ENCODE measurements at places on chromosomes 7 and 10. TPM values are rescaled to one million over a fixed set of nuclear protein-coding genes. Genes with fewer than 3 reads are reported as not detected.

Gene PNLIP
- total RNA-seq = not detected

Gene TMEM270
- not detected for total RNA-seq

Gene DKK1
- 33.2 TPM for total RNA-seq

Gene ATOH7
- total RNA-seq = 0.60 TPM

Gene VAX1
- 0.58 TPM for total RNA-seq

Gene SPOCK2
- total RNA-seq = 13.8 TPM

Gene OR13A1
- 0.14 TPM for total RNA-seq

Gene PRKRIP1
- total RNA-seq = 34.0 TPM

Gene SAMD9L
- 2.7 TPM for total RNA-seq

Gene NEURL1
- 102 TPM for total RNA-seq

Gene SFTPA1
- total RNA-seq = 0.22 TPM

Gene TAS2R41
- not detected for total RNA-seq

Gene SPAG6
- total RNA-seq = 6.6 TPM

Gene CCDC172
- not detected for total RNA-seq

Gene UNCX
- 0.48 TPM for total RNA-seq

Gene LAMB4
- total RNA-seq = 1.3 TPM

Measured in type B pancreatic cell (in vitro differentiated cells).